ENCODE measurements at places on chromosomes 2 and 18.

DNA sequence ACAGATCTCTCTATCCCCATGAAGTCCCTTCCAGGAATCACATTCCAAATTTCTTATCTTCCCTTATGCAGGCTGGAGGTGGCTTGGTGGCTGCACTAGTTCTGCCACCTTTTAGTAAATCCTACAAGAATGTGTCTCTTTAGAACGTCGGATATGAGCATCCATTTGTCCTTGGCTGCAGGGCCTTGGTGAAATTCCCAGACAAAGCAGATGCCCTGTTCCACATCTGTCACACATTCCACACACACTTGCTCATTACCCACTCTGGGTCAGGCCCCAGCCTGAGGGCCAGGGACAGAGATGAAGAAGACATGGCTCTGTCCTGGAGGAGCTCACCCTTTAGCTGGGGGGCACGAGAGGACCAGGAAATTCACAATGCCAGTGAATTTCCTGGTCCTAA lies 31.2 kb upstream of the GPR17 start:
- DNase-seq: no peak

- no peak for DNase-seq
Measured at GRCh38 chr18:28171837-28172236, 5.1 kb downstream of the CDH2 start.

DNA sequence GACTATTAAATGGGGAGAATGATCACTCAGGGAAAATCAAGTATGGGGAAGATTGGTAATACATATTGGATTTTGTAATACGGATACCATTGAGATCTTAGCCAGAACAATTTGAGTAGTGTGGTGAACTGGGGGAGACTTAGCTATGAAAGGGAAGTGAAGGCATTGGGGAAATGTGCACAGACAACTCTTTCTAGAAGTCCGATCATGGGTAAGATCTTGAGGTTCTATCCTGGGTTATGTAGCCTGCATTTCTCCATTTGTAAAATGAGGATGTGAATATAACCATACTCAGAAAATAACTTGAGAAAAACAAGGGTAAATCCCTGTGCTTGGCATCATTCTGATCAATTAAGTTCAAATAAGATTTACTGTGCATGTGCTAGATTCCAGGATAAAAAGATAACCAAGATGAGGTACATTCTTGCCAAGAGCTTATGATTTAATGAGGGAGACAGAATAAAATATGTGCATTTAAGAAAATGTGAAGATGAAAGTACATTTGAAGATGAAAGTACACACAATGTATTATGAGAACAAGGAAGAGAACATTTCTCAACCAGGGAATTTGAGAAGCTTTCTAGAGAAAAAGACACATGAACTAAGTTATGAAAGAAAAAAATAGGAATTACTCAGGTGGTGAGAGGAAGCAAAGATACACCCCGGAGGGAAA lies 49.5 kb downstream of the SLC40A1 start:
- DNase-seq: no peak

DNA sequence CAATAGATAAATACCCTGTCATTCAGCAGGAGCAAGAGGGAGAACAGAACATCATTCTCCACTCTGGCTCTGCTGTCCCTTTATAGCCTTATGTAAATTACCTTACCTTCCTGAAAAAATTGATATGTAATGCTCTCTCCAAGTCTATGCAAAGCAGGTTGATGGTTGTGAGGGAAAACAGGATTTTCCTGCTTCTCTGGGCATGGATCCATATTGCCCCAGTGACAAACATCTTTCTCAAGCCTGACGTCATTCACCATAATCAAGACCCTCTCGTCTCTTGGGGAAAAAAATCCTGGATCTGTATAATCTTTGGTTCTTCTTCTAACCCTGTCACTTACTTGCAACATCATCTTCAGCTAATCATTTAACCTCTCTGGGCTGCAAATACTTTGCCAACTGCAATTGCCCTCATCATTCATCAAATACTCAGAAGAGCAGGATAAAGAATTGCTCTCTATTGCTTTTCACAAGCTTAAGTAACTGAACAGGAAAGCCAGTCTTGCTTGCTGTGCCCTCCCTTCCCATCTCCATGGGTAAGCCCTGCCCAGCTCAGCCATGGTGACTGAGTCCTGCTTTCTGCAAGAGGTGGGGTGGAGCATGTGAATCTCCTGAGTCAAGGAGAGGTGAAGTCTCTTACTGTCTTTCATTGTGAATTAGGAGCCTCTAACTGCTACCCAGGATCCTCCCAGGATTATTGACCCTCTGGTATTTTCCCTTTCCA lies 123.7 kb upstream of the KLF7 start:
- no peak for DNase-seq

DNA sequence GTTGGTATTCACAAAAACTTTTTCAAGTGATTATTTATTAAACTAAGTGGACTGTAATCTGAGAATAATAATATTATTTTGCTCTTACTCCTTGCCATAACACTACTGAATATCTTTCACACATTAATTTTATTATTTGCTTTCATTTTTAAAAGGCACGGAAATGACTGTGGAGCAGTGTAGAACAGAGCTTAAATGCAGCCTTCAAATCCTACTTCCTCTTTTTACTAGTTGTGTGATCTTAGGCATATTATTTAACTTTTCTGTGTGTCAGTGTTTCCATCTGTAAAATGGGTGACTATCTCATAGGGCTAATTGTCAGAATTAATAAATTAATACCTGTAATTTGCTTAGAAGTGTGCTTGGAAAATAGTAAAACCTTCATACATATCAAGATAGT lies 55.5 kb upstream of the SLC8A1 start:
- no peak for DNase-seq

DNA sequence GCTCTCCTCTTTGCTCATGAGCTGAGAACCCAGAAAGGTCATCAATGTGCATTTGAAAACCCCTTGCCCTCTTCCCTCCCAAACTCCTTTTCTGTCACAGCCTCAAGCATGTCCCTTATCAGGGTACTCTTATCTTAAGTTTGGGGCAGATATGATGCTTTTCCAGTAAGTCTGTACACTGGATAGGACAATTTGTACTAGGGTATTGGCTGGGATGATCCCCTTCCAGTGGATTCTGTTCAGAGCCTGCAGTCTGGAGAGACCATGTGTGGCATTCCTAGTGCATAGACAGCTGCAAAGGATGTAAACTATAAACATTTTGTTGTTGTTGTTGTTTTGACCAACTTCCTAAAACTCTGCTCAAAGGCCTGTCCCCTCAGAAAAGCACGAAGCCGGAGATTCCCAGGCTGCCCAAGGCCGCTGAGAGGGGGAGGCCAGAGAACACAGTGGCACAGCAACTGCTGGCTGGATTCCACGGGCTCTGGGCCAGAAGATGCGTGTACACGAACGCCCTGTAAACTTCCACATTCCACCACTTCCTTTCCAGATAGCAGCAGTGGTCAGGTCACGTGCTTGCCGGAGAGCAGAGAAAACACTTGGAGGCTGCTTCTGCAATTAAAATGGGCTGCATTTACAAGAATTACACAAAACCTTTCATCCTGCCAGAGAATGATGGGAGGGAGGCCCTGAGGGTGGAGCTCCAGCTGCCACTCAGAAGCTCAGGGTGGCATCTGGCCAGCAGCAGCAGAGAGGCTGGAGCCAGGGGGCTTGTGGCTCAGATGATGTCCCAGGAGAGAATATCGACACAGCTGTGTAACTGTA lies 42.1 kb downstream of the BMP10 start:
- DNase-seq: peak; percentile 88

DNA sequence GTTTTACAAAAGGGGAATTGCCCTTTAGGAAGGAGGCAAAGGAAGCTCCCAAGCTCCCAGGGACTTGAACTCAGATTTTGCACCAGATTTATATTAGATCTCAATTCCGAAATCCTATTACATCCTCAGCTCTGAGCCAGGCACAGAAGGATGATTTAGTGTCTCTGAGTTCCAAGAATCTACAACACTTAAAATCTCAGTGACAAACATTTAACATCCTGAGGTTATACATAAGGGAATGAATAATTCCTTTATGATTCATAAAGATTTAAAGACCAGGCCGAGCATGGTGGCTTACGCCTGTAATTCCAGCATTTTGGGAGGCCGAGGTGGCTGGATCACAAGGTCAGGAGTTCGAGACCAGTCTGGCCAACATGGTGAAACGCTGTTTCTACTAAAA lies 16.5 kb upstream of the SLC20A1 start:
- no peak for DNase-seq

GRCh38 chr18:62384610-62385097 lies 59.5 kb downstream of the TNFRSF11A start:
- peak; percentile 4 for DNase-seq

GRCh38 chr2:120384486-120385354 lies 38.8 kb downstream of the INHBB start:
- no peak for DNase-seq

- DNase-seq: peak; percentile 79
Measured at GRCh38 chr2:232781765-232782164, 5.4 kb upstream of the KCNJ13 start.

- DNase-seq: no peak
Measured at GRCh38 chr2:71064754-71065621, 3.5 kb upstream of the NAGK start.

DNA sequence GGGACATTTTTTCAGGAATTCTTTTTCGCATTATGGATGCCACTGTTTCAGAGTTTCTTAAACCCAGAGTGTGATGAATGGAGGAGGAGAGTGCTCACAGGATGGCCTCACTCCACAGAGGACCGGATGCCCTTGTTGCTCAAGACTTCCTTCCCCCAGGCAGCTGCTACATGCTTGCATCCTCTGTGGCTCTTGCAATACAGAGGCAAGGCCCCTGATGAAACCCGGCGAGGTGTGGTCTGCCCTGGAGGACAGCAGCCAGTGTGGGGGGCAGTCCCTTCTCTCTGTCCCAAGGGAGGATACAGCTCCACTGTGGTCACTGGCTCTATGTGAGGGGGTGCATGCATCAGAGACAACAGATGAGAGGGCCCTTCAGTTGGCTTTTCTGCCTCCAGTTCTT lies 109.6 kb downstream of the SH3RF3 start:
- peak; percentile 69 for DNase-seq

DNA sequence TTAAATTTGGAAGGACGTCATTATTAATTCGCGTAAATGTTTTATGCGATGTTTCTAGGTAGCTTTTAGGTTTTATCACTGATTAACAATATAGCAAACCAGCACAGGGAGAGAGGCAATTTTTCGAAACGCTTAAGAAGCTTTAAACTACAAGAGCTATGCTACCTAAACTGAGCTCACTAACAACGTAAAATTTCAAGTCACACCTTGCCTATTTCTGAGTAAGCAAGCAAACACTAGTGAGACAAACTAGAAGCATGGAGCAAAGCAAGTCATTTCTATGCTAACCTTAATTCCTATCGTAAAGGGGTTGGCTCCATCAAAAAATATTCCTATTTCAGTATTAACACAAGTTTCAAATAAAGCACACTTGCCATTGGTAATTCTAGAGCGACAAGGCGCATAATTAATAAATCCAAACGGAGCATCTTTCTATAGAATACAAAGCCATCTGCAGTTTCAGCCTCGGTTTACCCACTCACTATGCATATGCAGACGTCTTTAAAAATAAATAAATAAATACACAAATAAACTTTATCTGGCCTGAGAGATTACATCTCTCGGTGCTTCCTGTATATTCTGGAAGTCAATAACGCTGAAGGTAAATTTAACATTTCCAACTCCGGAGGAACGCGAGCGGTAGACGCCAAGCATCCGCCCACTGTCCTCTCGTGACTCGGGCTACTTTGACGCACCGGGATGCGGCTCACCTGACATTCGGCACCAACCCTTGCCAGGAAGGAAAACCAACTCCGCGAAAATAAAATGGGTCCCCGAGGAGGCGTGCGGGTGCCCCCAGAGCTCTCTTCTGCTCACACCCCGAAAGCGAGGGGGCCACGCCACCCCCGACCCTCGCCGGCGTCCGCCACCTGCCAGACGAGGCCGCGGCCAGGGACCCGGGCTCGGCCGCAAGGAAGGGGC lies 947 bp downstream of the ITSN2 start:
- DNase-seq: peak; percentile 9

GRCh38 chr2:232869138-232870017 lies 686 bp upstream of the SNORC start:
- no peak for DNase-seq

- DNase-seq: no peak
Measured at GRCh38 chr2:158102446-158102845, 770 bp downstream of the UPP2 start.

DNA sequence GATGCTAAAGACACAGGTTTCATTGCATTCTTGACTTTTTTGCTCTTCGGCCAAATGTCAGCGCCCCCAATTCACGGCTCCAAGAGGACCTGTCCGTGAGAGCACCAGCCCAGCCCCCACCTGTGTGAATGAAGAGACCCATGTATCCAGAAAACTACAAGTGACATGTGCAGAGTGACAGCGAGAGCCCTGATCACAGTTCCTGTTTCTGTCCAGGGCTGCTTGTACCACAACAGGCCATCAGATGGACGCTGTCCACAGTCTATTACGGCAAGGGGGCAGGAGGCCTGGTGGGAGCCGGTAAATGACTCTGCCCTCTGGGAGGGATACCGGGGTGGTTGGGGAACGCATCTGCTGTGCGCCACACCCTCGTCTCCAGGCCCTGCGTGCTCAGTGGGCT lies 520.9 kb upstream of the ID2 start:
- DNase-seq: no peak

DNA sequence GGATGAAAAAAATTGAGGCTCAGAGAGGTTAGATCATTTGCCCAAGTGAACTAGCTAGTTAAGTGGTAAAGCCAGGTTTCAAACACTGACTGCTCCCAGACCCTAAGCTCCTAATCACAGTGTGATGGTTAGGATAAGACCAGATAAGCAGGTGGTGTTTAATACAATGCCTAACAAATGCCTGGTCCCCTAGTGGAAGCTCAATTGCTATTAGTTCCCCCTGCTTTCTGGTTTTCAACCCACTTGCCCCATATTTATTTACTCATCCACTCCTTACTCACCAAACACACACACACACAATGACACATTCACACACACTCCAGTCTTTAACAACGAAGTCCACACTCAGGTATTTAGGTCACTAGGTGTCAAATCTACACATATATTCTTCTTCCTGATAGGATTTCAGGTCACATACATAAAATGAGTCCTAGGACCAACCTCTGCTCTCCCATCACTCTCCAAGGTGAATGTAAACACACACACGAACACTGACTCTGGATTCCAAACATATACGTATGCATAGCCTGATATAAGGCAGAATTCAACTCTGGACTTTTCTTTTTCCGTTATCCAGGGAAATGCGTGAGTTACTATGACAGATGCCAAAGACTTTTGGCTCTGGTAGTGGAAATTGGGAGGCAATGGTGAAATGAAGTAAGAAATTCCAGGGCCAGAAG lies 73.6 kb upstream of the TSPYL6 start:
- peak; percentile 13 for DNase-seq

DNA sequence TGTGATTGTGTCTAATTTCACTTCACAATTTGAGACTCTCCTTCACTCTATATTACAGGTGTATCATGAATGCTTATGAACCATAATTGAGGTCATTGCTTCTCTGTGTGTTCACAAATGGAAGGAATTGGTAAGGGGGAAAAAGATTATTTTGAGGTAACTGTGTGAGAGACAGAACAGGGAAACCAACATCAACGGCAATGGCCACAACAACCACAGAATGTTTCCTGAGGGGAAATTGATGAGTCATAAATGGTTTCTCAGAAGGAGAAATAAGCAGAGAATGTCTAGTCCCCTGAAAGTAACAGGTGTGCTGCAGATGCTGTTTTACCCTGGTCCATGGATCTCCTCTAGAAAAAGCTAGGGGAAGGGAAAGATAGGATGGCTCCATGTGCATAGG lies 361.2 kb upstream of the GALNT5 start:
- DNase-seq: peak; percentile 77

GRCh38 chr2:123971564-123972318 lies 53.3 kb upstream of the CNTNAP5 start:
- DNase-seq: no peak

All from astrocyte of the spinal cord (primary cell).